Activated T-helper 1 cell treated with anti-CD3 and anti-CD28 coated beads, Interleukin-2, amount 50 U/mL, for 16 hours (primary cell): ENCODE measurements at places on chromosomes 12 and 14.

DNA sequence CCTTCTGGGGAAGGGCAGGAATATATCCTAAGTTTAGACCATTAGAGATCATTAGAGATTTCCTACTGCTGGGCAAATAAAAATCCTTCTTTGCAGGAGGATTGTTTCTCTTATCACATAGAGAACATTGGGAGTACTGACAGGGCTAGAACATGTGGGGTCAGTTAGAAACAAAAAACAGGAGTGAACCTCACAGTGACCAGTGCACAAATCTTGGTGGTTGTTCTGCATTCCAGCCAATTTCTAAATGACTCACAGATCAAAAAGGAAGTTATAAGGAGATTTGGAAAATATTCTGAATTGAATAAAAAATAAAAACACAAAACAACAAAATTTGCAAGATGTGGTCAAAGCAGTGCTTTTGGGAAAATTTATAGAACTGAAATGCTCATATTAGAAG lies 118.8 kb downstream of the LLPH start:
- no peak for DNase-seq

DNA sequence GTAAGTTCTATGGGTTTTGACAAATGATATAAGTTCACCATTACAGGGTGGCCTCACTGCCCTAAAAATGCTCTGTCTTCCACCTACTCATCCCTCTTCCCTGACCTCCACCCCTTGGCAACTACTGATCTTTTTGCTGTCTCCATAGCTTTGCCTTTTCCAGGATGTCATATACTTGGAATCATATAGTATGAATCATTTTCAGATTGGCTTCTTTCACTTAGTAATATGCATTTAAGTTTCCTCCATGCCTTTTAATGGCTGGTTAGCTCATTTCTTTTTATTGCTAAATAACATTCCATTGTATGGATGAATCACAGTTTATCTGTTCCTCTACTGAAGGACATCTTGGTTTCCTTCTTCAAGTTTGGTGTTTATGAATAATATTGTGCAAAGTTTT lies 14.0 kb upstream of the PEX5 start:
- DNase-seq = no peak

GRCh38 chr12:125065021-125065918 lies at the start of gene AACS:
TSS of gene AACS (plus strand) at chr12:125065435. CDS start at chr12:125065585, 150 bp downstream.
- peak; percentile 68 for DNase-seq

GRCh38 chr12:114636723-114637480 lies 47.1 kb downstream of the TBX3 start:
- no peak for DNase-seq

DNA sequence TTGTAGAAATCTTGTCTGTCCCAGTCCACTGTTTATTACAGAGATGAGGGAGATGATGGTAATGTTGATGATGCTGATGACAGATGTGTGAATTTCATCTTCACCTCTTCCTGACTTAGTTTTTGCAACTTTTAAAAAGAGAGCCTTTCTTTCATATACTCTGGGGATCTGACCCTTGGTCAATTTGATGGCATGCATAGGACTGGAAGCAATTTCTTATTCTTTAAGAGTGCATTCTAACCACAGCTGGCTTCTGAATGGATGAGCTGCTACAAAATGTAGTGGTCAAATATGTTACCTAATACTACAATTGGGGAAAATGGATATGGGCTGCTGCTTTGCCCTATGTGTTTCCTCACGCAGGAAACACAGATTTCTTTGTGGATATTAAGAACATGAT lies 80.8 kb downstream of the MYRFL start:
- no peak for DNase-seq

GRCh38 chr12:105539735-105540134 lies 209.2 kb downstream of the C12orf75 start:
- no peak for DNase-seq

DNA sequence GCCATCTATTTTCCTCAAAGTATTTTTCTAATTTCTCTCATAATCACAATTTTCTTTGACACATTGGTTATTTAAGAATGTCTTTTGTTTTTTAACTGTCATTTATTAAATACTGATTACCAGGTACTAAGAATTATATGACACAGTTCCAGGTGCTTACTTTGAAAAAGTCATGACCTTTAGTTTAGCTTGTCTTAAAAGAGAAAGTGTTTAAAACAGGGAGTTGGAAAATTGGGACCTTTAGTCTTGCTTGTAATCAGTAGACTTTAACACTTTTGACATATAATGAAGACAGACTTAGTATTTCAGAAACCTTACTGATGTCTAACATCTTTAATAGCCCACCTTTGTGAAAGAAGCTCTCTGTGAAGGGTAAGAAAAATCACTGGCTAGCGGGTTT lies 19.2 kb downstream of the CREBL2 start:
- no peak for DNase-seq

GRCh38 chr14:76918782-76919394 lies 92.7 kb downstream of the LRRC74A start:
- no peak for DNase-seq

GRCh38 chr14:58702441-58703160 lies 64.8 kb downstream of the DACT1 start:
- no peak for DNase-seq

GRCh38 chr14:79166171-79166570 lies 996.0 kb downstream of the NRXN3 start:
- DNase-seq = no peak

DNA sequence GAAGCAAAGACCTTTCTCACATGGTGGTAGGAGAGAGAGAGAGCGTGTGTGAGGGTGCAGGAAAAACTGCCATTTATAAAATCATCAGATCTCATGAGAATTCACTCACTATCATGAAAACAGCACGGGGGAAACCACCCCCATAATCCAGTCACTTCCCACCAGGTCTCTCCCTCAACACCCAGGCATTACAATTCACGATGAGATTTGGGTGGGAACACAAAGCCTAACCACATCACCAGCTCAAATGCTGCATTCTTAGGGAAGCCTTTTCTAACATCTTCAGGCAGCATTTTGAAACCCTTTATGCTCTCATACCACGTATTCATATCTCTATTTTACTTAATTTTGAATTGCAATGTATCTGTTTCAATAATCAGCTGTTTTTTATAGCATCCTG lies 165.9 kb downstream of the TMTC3 start:
- no peak for DNase-seq

DNA sequence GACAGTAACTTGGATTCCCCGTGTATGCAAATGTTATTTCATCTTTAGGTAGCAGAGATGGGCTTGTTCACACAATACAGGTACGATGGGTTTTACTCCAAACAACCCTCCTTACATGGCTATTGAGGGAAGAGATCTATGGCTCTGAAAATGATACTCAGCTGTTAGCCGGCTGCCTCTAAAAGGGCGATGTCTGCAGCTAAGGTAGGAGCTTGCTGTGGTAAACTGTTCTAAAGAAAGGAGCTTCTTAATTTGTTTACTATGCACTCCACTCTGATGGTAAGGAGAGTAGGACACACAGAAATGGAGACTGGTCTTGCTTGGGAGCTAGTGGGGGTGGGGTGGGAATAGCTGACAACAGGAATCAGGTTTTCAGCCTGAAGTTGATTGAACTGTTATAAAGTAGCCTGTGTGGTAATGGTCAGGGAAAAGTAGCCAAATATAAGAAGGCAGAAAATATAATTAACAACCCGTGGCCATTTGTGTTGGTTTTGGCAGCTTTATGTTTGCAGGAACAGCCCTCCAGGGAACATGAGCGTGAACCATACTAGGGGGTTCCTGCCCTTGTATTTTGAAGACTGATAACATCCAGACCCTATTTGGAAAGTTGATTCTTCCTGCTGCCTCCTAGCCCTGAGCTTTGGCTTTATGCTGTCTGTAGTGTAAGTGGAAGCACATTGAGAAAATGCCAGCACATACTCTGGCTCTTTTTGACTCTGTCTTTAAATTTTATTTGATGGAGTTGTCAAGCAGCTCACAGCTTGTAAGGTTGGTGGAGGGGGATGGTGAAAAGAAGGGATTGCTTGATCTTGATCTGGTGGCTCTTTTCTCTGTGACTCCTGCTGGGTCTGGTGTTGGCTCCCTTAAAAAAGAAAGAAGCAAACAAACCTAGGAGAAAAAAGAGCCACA lies 929.8 kb downstream of the DIO2 start:
- no peak for DNase-seq

GRCh38 chr12:87812681-87813080 lies 216.5 kb downstream of the C12orf50 start:
- no peak for DNase-seq

- DNase-seq = no peak
These were observed 4.8 kb upstream of the RPS6KA5 start for GRCh38 chr14:91065266-91065665.

DNA sequence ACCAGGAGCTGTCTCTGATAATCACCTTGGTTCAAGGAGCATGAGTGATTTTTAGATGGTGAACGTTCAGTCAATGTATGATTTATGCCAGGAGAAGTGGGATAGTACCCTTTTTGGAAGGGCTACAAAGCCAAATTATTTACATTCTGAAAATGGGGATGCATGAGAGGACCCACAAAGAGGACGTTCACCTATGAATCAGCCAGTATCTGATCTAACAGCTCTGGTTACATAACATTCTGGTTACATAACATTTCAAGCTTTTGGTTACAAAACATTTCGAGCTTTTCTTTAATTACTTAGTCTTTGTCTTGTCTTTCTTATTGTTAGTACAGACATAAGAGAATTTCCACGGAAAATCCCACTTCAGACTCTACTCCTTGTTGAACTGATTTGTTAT lies 68.8 kb downstream of the SLCO1A2 start:
- no peak for DNase-seq

GRCh38 chr12:42118136-42118879 lies 26.4 kb downstream of the GXYLT1 start:
- DNase-seq = no peak

DNA sequence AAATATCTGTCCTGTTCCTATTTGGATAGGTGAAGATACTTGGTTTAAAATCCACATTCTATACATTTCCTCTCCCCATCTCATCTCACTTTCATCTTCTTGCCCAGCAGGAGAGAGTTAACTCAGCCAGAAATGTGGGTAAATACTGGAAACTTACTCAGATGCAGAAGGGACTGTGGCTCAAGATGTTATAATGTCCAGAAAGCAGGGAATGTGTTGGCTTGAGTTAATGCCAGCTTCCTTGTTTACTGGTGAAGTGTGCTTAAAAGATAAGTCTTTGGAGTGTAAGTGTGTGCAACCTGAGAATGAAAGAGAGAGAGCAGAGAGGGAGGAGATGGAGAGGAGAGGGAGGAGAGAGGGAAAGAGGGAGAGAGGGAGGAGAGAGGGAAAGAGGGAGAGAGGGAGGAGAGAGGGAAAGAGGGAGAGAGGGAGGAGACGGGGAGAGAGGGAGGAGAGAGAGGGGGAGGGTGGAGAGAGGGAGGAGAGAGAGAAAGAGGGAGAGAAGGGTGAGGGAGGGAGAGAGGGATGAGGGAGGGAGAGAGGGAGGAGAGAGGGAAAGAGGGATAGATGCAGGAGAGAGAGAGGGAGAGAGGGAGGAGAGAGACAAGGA lies 22.0 kb upstream of the SNRPF start:
- no peak for DNase-seq

DNA sequence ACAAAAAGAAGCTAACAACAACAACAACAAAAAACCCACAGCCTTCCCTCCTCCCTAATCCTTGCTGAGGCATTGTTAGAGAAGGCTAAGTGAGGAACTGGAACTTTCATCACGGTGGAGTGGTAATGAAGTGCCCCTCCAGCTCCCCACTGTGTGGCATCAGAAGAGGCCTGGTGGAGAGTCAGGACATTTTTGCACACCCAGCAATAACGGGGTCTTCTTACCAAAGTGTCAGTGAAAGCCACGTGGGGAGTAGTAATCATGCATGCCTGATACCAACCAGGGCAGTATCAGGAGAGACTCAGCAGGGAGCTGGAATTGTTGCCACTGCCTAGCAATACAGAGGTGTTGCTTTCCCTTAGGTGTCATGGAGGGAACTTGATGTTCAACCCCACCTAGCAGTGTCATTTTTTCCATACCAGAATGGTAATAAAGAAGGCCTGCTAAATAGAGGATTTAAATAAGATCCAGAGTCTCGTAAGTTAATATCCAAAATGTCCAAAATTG lies 299.7 kb upstream of the RGS6 start:
- DNase-seq = no peak

DNA sequence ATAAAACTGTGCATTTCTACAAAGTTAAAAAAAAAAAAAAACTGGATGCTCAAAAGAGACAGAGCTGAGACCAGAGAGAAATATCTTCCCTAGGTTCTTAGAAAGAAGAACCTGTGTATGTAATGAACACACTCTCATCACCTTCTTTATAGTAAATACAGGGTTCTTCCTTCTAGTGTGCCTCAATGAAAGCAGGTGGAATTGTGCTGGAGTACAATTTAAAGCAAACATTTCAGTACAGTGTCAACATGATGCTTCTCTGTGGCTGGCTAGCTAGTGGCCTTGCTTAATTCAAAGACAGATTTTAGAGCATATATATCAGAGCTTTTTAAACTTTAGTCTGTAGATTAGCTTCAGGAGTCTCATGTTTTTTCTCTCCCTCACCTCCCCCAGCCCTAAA lies 249.8 kb upstream of the ARHGAP5 start:
- DNase-seq = no peak

DNA sequence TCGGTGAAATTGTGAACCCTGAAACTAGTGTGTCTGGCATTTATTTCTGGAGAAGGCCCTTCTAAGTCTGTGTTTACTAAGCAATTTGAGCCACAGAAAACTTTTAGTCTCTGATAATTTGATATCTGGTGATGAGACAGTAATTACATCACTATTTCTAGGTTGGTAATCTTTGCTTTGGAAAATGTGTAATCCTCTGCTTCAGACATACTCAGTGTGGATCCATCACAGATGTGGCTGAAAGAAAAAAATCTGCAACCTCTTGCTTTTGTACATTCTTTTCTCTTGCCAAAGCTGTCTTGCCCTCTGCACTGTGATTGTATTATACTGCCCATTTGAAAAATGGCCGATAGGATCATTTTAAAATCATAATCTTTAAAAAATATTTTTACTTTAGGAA lies 78.1 kb downstream of the PELI2 start:
- no peak for DNase-seq

GRCh38 chr12:50706606-50707005 lies 57.3 kb upstream of the ATF1 start:
- no peak for DNase-seq

DNA sequence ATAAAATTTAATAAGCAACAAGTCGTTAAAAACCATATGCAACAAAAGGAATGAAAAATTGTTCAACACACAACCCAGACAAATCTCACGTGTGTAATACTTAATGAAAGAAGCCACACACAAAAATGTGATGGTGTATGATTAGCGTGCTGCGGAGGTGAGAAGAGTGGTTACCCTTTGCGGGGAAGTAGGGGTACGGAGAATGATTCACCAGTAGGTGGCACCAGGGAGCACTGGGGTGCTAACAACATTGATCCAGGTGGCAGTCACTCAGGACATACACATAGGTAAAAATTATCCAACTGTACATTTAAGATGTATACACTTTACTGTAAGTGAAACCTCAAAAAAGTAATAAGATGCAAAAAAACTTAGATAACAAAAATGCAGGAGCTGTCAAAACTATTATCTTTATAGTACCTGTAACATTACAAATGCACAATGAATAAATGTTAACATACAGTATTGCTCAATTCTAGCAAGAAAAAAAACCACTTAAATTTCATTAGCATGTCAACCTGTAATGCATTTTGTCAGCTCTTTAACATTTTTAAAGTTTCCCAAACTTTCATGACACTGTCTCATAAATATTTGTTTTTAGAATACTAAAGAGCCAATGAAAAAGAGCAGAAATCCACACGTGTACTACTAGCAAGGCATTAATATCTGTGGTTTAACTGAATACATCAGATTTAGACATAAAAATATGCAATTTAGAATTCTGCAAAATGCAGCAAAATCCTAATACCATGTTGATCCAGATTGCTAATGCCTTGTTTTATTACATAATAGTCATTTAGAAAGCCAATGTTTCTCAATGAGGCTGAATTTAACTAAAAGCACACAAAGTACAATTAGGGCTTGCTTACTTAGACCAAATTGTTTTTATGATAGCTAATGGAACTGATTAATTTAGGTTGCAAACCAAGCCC lies 46.7 kb downstream of the TMCC3 start:
- DNase-seq = peak; percentile 20
